ENCODE measurements at places on chromosomes 1 and 21.

GRCh38 chr1:205348554-205349487, 7.9 kb downstream of the KLHDC8A start:
- DNase-seq: no peak

DNA sequence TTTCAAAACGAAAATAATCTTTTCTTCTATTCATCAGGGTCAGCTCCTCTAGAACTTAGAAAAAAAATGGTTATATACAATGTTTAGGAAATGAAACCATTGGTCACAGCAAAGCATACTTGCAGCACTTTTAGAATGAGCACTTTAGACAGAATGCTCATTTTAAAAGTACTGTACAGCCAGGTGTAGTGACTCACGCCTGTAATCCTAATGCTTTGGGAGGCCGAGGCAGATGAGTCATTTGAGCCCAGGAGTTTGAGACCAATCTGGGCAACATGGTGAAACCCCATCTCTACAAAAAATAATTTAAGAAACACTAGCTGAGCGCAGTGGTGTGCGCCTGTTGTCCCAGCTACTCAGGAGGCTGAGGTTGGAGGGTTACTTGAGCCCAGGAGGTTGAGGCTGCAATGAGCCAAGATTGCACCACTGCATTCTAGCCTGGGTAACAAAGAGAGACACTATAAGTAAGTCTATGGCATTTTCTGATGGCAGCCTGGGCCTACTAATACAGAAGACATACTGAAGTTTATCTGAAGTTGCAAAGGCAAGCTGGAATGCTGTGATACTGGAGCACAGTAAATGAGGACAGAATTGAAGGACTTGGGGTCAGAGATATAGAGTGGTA, 48.9 kb upstream of the ZNF326 start:
- no peak for DNase-seq

DNA sequence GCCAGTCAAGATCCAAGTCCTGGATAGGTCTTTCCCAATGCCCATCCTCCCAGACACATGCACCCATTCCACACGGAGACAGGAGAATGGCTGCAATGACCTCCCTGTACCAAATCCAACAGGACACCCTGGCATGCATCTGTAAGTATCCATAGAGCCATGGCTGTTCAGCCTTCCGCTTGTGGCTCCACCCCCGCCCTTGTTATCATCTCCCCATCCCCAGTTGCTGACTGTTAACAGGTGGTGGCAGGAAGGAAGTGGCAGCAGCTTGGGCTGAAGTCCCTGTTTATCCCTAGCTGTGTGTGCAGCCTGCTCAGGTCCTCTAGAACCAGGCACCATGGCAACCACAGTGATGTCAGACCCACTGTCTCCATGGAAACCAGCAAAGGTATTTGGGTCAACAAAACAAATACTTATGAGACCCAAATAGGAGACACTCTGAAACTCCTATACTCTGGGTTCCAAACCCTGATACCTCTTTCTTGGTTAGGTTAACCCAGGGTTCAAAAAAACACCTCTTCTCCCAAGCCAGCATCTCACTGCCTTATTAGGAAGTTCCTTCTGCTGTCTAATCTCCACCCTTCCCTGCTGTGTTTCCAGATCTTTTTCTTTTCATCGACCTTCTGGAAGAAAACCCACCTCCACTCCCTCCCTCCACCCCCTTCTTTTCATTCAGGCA, 721 bp downstream of the PBXIP1 start:
- DNase-seq: peak; percentile 90

DNA sequence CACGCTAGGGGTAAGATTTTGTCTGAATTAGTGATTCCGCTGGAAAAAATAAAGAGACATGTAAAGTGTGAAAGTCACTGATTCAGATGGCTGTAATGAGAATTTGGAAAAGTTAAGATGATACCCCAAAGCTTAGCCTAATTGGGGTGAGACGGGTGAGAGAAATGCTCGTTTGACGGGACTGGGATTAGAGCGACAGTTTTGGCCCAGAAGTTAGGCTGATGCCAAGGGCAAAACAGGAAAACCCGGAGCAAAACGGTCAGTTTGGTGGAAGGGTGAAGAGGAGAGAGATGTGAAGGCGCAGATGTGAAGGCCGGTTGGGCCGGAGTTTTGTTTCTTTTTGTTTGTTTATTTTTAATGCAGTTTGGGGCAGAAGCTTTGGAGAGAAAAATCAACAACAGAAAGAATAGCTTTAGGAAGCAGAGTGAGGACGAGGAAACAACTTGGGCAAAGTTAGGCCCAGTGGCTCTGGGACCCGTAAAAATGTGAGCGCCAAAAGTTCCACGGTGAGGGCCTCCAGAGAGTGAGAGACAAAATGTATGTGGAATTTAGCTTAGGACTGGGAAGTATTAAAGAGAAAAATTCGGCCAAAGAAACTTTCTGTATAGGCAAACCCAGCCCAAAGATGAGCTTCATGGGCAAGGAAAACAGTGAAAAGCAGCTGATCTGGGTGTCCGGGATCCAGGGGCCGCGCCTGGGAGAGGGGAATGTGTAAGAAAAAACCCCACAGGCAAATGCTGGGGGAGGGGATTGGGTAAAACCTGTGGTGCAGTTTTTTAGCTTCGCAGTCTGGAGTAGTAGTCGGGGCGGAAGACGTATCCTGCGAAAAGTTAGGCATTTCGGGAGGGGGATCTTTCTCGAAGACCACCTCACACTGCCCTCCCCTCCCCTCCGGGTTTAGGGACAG, 1.2 kb downstream of the DMRTA2 start:
- DNase-seq: no peak

DNA sequence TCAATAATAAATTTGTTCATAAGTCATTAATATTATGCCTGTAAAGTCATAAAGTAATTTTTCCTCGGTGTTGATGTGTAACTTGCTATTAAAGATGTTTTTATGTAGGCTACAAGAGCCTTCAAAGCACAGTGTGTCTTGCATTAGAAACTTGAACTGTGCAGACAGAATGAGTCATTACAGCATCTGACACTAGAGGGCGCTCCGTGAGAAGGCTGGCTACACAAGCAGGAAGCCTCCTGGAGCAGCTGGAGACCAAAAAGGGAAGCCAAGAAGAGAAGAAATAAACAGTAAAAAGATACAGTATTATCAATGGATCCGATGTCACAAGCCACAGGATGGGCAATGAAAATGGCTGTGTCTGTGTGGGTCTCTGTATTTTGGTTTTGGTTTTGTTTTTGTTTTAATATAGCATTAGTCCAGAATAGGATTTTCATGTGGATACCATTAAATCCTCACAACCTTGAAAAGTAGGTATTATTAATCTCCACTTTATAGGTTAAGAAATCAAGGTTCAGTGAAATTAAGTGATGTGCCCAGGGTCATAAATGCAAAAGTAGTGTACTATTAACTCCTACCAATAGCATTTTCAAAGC, 16.1 kb upstream of the LRRC8D start:
- DNase-seq: peak; percentile 83

- no peak for DNase-seq
Observed at GRCh38 chr1:221701570-221702186, 40.2 kb downstream of the DUSP10 start.

GRCh38 chr1:147665521-147665920, 4.8 kb downstream of the ACP6 start:
- DNase-seq: peak; percentile 19

- DNase-seq: no peak
Observed at GRCh38 chr1:60359431-60359830, 285.9 kb upstream of the C1orf87 start.

- no peak for DNase-seq
Observed at GRCh38 chr1:53826367-53826766, 11.7 kb downstream of the NDC1 start.

DNA sequence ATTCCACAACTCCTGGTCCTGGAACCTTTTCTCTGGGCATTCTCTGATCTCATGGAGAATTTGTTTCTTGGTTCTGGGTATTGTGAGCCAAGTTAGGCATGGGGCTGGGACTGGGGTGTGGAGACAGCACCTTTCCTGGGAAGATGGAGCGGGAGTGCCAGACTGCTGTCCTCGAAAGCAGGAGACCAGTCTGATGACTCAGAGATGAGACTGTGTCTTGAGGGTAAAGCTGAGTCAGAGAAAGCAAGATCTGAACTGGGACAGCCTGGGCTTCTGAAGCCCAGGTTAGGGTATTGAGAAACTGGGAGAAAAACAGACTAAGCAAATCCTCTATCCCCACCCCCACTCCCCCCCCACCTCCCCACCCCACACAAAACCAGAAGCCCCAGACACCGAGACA, 2.2 kb upstream of the KANK4 start:
- peak; percentile 76 for DNase-seq

DNA sequence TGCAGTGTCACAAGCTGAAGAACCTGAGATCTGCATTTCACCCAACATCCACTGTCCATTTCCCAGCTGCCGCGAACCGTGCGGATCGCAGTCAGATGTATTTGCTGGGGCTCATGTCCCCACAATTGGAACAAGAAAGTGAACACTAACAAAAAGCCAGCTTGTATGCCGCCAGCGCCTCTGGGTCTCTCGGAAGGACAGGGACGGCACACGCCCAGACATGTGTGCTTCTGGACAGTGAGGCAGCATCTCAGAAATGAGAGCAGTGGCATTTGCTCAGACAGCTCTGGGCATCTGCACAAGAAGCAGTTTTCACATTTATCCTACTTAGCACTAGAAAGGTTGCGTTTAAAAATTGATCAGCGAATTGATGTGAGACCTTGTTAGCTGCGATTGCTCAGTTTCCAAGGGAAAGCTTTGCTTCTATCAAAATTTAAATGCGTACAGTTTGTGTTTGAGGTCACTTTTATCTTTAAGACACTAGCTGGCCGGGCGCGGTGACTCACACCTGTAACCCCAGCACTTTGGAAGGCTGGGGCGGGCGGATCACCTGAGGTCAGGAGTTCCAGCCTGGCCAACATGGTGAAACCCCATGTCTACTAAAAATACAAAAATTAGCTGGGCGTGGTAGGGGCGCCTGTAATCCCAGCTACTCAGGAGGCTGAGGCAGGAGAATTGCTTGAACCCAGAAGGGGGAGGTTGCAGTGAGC, 28.7 kb downstream of the KCNAB2 start:
- DNase-seq: no peak

GRCh38 chr1:183911285-183911684, 106.4 kb downstream of the RGL1 start:
- no peak for DNase-seq

DNA sequence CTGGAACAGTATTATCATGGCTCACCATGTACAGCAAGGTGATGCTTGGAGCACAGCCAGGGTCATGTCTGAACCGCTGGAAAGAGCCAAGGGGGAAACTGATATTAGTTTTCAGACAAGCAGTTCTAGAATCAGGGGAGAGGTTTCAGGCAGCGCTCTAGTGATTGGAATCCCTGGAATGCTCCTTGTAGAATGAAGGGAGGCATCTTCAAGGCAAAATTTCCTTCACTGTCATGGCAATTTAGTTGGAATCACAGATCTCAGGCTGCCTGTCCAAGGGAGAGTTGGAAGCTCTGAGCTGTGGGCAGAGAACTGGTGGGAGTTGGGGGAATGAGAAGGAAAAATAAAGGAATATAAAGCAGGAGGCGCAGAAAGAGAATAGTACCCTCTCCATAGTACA, 737.1 kb downstream of the PTPRU start:
- no peak for DNase-seq

GRCh38 chr1:12097321-12097720, 34.2 kb downstream of the TNFRSF8 start:
- DNase-seq: no peak

DNA sequence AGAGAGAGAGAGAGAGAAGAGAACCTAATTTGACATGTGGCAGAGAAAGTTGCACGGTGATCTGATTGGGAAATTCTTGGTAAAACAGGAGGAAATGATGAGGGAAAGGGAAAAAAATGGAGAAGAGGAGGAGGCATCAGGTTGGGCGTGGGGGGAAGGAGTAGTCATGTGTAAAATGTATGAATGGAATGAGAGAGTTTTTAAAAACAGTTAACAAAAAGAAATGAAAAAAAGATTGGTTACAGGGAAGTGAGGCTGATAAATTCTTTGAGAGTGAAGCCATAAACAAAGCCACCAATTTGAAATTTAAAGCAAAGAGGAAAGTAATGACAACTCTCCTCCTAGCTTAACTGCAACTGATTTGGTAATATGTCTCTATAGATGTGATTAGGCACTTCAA, 409.2 kb downstream of the USH2A start:
- DNase-seq: no peak

DNA sequence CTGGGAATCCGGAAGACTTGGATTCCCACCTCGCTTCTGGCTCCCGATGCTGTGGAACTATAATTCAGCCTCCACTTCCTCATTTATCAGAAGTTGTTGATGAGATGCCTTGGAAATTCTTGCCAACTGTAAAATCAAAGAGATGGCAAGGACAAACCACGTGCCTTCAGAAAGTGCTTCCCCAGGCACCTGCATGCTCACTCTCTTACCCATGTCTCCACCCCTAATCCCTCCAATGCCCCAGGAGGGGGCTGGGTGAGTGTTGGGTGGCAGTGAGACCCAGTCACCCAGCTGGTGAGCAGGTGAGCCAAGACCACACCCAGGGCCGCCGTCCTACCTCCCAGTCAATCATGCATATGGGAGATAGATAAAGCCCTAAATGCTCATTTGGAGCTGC, 160.8 kb downstream of the PSMG1 start:
- DNase-seq: no peak

DNA sequence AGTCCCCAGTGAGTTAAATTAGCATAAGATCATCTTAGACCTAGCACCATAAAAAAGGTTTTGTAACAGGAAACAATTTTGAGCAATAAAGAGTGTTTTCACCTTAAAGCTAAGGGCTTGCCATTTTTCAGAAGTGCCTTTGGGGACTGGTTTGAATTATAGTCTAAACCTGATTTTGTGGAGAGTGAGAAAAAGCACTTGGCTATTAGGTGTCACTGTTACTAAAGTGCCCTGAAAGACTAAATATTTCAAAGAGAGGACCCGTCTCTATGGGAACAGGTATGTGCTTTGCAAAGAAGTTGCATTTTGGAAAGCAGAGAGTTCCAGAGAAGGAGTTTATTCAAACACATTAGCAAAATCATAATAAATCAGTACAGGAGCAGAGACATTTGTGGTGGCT, 9.1 kb downstream of the NTNG1 start:
- no peak for DNase-seq

DNA sequence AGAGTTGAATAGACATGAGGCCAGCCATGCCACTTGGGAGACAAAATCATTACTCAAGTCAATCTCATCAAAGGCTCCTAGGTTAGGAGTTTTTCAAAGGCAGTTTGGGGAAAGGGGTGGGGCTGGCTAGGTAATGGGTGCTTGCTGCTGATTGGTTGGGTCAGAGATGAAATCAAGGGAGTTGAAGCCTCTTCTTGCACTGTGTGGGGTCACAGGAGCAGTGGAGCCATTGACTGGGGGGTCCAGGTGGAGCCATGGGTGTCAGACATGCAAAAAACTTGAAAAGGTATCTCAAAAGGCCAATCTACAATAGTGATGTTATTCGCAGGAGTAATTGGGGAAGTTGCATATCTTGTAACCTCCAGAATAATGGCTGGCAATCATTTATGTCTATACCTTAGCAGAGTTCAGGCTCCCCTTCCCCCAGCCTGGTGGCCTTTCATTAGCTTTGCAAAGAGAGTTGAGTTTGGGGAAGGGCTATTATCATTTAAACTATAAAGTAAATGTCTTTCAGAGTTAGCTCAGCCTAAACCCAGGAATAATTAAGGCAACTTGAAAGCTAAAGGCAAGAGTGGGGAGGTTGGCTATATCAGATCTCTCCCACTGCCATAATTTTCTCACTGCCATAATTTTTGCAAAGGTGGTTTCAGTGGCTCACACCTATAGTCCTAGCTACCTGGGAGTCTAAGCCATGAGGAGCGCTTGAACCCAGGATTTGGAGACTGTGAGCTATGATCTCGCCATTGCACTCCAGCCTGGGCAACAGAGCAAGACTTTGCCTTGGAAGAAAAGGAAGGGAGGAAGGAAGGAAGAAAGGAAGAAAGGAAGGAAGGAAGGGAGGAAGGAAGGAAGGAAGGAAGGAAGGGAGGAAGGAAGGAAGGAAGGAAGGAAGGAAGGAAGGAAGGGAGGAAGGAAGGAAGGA, 7.8 kb upstream of the PINK1 start:
- no peak for DNase-seq
